ENCODE measurements at places on chromosomes 4 and X.
A peak's percentile ranks its signal among the peaks of the same experiment; 100 is the strongest.

DNA sequence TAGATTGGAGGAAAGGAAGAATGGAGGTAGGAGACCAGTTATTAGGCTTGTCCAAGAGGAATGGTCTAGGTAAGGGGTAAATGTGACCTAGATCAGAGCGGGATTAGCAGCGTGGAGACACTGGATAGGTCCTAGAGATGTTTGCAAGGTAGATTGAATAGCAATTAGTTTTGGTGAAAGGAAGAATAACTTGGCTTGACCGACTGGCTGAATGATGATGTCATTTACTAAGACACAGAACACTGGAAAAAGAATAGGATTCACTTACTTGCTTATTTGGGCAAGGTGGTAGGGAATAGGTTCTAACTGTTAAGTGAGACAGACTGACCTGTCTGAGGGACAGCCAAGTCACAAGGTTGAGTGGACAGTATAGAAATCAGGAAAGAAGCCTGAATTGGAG, 71.3 kb downstream of the VEGFC start:
- no peak for DNase-seq

GRCh38 chrX:10009741-10010140, 42.6 kb downstream of the CLDN34 start:
- DNase-seq: no peak

- DNase-seq: no peak
Measured at GRCh38 chr4:66028668-66029067, 358.4 kb upstream of the EPHA5 start.

GRCh38 chr4:136112116-136112515, 1420.2 kb downstream of the PCDH18 start:
- DNase-seq: no peak

DNA sequence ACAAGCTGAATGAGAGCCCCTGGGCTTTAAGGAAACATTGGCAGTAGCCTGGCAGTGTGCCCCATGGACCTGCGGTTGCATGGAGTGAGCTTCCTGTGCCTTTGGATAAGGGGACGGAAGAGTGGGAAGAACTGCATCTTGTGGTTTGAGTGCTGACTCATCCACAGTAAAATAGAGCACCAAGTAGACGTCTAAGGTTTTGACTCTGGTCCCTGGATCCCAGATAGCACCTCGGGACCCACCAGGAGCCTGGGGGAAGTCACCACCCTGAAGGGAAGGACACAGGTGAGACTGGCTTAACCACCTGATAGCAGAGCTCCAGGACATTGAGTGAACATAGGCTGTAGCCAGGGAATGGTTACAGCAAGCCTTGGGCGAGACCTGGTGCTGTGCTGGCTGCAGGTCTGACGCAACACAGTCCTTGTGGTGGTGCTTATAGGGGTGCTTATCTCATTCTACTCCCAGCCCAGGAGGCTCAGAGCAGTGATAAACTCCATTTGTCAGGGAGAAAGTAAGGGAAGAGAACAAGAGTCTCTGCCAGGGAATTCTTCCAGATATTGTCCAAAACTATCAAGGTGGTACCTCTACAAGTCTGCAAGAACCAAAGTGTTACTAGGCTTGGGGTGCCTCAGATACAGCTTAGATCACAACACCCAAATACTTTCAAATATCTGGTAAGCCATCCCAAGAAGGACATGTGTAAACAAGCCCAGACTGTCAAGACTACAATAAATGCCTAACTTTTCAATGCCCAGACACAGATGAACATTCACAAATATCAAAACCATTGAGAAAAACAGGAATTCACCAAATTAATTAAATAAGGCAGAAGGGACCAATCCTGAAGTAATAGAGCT, 123.6 kb upstream of the TET2 start:
- no peak for DNase-seq

DNA sequence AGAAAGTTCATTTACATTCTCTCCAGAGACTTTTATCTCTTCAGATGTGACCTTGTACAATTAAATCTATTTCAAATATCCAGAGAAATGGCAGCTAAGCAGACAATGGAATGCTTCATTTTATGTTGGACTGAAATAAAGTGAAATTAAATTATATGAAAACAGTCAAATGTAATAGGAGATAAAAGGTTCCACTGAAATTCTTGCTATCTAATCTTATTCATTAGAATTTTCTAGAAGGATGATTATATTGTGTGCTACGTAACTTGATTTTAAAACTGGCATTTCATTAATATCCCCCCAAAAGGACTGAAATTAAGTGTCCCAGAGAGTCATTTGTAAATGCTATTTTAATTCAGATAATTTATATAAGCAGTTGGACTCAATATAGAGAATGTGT, 646.9 kb upstream of the GALNT7 start:
- no peak for DNase-seq

DNA sequence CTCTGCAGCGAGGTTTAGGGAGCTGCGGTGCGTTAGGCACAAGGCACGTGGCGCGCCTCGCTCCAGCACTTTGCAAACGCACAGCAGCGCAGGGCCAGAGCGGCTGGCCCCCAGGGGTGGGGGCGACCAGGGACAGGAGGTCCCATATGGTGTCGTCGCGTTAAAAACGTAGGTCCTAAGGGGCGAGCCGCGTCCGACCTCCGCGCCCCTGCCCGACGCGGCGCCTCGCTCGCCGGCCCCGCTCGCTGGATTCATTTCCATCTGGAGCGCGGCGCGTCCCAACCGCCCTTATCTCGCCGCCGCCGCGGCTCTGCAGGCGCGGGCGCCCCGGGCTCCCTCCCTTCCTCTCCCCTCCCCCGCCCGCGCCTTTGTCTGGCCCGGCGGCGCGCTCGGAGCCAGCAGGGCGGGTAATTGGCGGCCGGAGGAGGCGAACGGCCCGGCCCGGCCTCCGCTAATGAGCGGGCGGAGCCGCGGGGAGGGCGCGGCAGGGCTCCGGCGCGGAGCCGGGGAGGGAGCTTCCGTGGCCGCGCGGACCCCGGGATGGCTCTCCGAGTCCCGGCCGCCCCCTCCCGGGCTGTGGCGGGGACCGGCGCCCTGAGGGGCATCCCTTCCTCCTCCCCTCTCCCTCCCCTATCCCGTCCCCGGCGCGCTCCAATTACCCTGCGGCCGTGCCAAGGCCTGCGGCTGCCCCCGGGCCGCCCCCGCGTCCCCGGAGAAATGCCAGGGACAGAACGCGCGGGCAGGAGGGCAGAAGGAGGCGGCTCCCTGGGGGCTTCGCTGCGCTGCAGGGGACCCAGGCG, 409.0 kb downstream of the BCOR start:
- DNase-seq: no peak

DNA sequence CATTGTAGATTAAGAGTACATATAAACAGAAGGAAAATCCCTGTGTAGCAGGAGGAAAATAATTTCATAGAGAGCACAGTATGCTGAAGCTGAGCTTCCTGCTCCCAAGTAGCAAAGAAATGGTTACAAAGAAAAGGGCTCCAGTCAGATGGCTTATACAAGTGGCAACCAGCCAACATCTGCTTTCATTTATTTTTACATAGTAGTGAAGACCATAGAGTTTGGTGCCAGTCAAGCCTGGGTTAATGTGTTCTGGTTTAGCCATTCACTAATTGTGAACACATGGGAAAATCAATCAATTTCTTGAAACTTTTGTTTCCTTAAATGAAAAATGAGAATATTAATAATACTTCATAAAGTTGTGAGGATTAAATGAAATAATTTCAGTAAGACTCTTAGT, 111.3 kb upstream of the ELOVL6 start:
- peak; percentile 29 for DNase-seq

- no peak for DNase-seq
Measured at GRCh38 chr4:44668526-44668925, 9.7 kb upstream of the GUF1 start.

DNA sequence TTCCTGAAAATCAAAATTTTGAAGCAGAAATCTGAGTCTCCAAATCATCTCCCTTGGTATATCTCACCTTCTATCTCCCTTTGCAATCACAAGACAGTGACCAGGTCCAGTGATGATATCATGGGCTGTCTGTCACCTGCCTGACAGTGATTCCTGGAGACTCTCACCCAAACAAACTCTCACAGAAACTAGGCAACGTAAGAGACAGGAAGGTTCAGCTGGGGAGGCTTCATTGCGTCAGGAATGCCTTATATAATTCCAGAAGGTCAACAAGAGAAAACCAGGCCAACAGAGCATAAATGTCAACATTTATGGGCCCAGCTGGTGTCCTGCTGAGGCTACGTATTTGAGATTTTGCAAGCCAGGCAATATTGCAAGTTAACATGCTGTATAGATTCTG, 412.7 kb downstream of the KCNIP4 start:
- no peak for DNase-seq

DNA sequence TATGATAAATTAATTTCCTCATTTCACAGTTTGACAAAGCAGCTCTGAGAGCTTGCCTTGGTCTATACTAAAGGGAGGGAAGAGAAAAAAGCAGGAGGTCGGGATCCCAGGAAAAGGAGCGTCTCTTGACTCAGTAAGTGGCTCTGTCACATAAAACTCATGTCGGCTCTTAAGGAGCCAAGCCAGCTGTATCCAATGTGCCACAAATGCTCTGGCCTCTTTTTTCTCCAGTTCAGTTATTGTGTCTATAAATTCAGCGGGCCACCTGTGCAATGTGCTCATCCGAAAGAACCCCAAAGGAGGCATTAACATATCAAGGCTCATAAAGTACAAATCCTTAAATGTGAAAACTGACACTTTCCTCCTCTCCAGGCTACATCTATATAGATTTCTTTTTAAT, 337.7 kb upstream of the FAM241A start:
- no peak for DNase-seq

- DNase-seq: no peak
Measured at GRCh38 chr4:76381986-76382385, 39.0 kb downstream of the CCDC158 start.

- DNase-seq: no peak
Measured at GRCh38 chr4:171929907-171930306, 116.7 kb downstream of the GALNTL6 start.

Data from AG09319 (cell line).